ENCODE measurements at places on chromosomes 3 and 15.

- DNase-seq = no peak
These were observed 25.6 kb upstream of the PYGO1 start for GRCh38 chr15:55613727-55614126.

DNA sequence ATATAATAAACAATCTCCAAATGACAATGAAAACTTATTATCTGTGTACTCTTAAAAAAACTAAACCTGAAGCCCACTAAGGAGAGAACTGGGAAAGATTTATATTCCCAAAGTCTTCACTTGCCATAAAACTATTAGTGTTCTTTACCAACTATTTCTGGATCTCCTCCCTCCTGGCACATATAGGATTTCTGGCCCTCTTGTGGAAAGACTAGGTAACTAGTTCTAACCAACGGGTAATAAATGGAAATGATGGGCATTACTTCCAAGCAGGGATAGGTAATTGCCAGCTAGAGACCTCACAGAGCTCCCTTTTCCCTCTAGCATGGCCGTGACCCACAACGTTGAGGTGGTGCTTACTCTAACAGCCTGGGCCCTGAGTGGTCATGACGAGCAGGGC is 110.1 kb downstream of the DNAH12 start:
- DNase-seq = peak; percentile 27

DNA sequence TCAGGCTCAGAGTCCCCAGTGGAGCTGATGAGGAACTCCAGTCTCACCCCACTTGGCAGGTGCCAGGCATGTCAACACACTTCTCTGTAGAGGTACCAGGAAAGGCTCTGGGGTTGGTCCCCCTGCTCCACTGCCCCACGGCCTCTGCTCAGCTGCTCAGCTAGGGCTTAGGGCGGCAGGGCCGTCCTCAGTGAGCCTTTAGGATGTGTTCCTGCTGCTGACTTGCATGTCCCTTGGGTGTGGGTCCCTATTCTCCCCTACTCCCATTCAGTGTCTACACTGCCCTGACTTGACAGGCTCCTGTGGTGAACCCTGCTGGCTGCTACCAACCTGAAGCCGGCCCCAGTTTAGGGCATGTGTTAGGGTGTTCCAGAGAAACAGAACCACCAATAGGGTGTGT is 17.9 kb upstream of the POLG start:
- DNase-seq = no peak

GRCh38 chr3:171058058-171058457 is 31.5 kb upstream of the SLC2A2 start:
- DNase-seq = no peak

DNA sequence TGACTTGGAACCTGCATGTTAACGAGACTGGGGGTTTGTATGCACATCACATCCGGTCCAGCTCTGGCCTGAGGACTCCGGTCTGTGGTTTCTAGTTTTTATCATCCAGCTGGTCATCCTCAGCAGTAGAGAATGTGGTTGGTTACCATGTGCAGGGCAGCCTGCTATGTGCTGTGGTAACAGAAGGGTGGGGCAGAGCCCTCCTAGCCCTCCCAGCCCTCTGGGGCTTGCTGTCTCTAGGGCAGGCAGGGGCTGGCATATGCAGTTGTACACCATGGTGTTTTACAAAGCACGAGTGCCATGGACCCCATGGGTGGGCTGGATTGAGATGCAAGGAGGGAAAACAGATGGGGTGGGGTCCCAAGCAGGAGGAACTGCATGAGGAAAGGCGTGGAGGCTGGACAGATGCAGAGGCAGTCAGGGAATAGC is 70.2 kb downstream of the APBA2 start:
- DNase-seq = no peak

DNA sequence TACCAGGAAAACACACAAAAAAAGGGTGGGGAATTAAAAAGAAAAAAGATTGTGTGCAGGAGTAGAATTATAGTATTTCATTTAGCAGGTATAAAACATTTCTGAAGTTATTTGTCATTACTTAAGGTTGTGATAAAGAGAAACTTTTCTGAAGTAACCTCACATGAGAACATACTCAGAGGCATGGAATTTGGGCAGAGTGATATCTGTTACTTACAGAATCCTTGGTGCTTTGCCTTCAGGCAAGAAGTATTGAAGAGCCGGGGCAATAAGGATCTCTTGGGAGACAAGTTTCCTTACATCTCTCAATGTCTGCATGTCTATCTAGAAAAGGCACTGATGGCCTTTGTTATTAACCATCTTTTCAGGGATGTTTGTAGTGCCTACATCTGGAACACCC is 179.7 kb upstream of the ROBO1 start:
- no peak for DNase-seq

- DNase-seq = peak; percentile 58
These were observed 4.8 kb upstream of the MECOM start for GRCh38 chr3:169668072-169668956.

- DNase-seq = no peak
These were observed 33.6 kb upstream of the ETV5 start for GRCh38 chr3:186142393-186142932.

- DNase-seq = no peak
These were observed 372.1 kb downstream of the MAGI1 start for GRCh38 chr3:65666448-65667091.

DNA sequence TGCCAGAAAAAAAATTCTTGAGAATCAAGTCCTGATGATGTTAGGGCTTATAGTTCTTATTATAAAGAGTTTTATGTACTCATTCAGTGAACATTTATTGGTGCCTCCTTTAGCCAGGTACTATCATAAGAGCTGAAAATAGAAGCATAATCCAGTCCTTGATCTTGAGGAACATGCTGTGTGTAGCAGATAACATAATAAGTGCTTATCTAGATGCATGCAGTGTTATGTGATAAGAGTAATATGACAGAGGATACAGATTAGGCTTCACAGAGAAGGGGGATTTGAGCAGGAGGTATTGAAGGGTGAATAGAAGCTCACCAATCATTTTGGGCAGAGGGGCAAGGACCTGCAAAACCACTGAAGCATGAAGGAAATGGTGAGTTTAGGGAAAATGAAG is 1.1 kb downstream of the CCR2 start:
- DNase-seq = no peak

GRCh38 chr3:49785565-49786356 is 581 bp downstream of the IP6K1 start:
- peak; percentile 53 for DNase-seq

GRCh38 chr3:14123308-14124222 is 1.1 kb downstream of the CHCHD4 start:
- DNase-seq = no peak

- no peak for DNase-seq
These were observed 408.4 kb upstream of the ADAMTS9 start for GRCh38 chr3:65096110-65096745.

DNA sequence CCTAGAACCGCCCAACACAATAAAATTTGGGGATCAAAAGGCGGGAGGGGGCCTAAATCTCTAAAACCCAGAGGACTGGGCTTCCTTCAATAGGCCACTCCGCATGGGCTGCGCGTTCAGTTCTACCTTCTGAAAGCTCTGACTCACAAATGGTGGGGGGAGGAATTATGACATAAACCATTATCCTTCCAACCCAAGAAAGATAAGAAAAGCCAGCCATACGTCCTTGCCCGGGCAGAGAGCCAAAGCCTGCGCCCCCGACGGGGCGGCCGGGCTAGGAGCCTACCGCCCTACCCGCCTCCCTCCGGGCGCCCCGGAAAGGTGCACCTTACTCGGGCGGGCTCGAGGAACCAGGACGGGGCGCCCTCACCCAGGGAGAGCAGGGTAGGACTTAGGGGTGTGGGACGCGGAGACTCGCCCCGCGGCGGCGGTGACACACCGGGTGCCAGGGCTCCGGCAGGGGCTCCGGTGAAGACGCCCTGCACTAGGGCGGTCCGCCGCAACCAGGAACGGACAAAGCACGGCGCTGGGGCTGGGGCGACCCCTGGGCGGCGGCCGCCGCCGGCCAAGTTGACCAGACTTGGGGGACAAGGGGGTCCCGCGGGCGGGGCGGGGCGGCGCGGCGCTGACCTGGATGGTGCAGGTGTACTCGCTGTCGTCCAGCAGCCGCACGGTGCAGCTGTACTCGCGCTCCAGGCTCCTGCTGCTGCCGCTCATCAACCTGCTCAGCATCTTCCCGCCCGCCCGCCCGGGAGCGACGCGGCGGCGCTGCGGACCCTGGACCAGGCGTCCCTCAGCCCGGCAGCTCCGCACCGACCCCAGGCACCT is 534 bp downstream of the FRMD5 start:
- DNase-seq = peak; percentile 38

- DNase-seq = no peak
These were observed 6.0 kb downstream of the IP6K1 start for GRCh38 chr3:49780080-49780974.

DNA sequence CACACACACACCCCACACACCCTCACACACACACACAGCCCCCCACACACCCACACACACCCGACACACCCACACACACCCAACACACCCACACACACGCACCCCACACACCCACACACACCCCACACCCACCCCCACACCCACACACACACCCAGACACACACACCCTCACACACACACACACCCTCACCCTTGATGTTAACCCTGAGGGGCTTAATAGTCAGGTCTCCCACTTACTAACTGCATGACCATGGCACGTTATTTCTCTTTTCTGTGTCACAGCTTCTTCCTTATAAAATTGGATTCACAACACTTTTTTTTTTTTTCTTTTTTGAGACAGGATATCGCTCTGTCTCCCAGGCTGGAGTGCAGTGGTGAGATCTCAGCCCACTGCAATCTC is 2.8 kb downstream of the GRM2 start:
- no peak for DNase-seq

- DNase-seq = peak; percentile 49
These were observed 240.8 kb downstream of the NR1D2 start for GRCh38 chr3:24185738-24186384.

GRCh38 chr3:158103081-158103886 is 2.9 kb downstream of the SHOX2 start:
- DNase-seq = no peak

GRCh38 chr3:159146856-159147435 is 345.1 kb downstream of the MFSD1 start:
- DNase-seq = no peak

Measured in AG08396 (cell line).